OCI-M1 (cell line): ENCODE measurements at places on chromosomes 6 and 20.

DNA sequence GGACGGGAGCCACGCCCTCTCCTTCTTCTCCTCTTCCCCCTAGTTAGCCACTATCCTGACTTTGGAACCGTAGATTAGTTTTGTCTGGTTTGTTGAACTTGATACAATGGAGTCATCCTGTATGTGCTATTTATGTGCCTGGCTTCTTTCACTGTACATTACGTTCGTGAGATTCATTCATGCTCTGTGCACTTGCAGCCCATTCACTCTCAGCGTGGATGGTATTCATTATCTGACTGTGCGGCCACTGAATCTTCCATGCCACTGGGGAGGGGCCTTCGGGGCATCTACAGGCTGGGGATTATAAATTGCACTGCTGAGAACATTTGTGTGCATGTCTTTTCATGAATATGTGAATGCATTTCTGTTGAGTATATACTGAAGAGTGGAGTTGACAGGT lies 262.5 kb downstream of the CDH26 start:
- no peak for DNase-seq

GRCh38 chr6:167744681-167745669 lies 81.7 kb upstream of the AFDN start:
- no peak for DNase-seq

DNA sequence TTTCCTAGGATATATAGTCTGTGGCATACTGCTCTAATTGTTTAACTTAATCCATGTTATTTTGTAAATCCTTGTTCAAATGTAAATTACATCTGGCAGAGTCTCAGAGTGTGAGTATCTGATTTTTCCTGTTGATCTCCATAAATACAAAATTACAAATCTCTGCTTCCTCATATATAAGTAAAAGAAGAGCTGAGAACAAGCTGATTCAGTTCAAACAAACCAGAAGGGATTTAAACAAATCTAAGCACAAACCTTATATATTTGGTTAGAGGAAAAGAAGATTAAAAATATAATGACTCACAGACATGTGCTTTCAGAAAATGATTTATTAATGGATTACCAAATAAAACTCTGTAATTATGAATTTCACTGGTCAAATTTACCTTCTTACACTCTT lies 37.3 kb downstream of the KIF13A start:
- DNase-seq, result no peak

DNA sequence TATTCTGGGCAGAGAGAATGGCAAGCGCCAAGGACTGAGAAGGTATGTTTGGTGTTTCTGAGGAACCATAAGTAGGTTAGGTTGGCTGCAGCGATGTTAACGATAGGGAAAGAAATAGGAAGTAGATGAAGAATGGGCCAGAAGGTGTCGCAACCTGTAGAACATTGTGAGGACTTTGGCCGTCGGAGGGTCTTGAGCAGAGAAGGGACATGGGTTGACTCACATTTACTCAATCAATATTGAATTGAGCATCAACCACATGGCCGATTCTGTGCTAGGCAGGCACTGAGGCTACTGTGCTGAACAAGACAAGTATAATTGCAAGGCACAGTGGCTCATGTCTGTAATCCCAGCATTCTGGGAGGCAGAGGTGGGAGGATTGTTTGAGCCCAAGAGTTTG lies 26.8 kb upstream of the RPN2 start:
- DNase-seq, result no peak

- DNase-seq, result no peak
These were observed 699 bp downstream of the PTPRT start for GRCh38 chr20:43188861-43189553.

- no peak for DNase-seq
These were observed 91.0 kb downstream of the YTHDF1 start for GRCh38 chr20:63124782-63125580.

DNA sequence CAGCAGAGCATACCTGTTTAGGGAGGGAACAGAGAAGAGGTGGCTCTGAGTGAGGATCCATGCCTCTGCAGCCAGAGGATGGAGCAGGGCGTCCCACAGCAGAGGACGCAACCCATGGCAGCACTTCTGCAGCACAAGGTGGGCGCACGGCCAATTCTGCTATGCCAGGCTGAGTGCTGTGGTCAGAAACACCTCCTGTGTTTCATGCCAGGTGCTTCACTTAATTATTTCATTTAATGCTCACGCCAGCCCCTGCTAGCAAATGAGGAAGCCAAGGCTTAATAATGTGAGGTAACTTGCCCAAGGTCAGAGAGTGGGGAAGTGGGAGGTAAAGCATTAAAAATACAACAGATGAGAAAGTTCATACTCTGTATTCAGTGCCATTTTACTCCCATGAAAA lies 68.5 kb upstream of the PTGIS start:
- no peak for DNase-seq

- DNase-seq, result peak; percentile 84
These were observed 12.3 kb downstream of the PPIL1 start for GRCh38 chr6:36862164-36862847.

GRCh38 chr6:159979136-159979874 lies 10.4 kb downstream of the IGF2R start:
- DNase-seq, result peak; percentile 58

GRCh38 chr20:48335308-48336050 lies 492.3 kb downstream of the PREX1 start:
- no peak for DNase-seq

DNA sequence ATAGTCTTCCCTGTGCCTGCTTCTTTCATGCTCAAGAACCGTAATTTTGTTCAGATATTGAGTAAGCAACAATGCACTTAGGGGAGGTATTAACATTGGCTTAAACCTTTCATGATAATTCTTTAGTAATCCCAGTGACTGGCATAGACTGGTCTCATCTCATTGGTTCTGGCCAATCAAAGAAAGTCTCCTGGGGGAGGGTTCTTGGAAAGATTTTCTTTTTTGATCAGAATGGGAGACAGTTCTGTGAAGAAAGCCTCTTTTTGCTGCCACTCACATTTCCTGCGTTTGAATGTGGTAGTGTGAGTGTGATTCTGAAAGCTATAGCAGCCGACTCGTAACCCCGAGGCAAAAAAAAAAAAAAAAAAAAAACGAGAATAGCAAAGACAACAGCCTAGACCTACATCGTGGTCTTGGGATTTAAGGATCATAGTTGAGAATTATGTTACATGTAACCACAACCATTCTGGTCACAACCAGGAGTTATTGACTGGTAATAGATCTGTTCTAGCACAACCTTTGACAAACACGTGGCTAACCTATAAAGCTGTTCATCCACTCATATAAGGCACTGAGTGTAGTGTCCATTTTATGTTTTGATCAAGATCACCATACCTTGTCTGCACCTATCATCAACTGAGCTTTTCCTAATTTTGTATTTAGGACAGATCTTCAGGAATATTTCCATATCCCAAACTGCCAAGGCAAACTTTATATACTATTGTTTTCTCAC lies 15.1 kb upstream of the TMEM217 start:
- no peak for DNase-seq

DNA sequence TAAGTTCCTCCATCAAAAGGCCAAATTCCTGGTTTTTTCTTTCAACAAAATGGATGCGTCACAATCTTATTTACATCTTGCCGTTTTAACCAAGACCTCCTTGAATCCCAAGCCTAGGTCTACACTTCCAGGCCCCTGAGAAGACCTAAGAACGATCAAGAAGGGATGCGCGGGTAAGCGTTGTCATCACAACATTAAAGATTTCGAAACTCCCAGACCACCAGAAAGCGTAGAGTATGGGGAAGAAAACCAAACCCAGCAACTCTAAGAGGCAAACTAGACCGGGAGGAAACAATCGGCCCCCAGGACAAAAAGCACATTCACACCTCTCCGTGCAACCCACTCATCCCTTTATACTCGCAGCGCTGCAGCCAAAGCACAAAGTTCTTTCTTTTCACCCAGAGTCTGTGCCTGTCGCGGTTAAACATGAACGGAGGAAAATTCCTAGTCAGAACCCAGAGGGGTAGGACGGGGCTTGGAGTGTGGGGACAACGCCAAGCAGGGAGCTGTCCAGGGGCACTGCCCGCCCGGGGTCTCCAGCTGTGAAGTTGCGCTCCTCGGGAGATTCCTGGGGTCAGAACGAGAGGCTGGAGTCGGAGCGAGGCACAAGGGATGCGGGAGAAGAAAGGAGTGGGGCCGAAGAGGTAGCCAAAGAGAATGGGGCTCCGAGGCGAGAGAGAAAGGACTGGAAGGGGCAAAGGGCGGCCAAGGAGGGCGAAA lies 725 bp downstream of the OSER1 start:
- DNase-seq, result peak; percentile 60

GRCh38 chr20:50192364-50193198 lies 2.0 kb downstream of the CEBPB start:
- peak; percentile 96 for DNase-seq

- DNase-seq, result peak; percentile 84
These were observed 43.6 kb downstream of the FGD2 start for GRCh38 chr6:37048851-37049757.

GRCh38 chr20:43963872-43964791 lies 49.5 kb downstream of the TOX2 start:
- DNase-seq, result peak; percentile 76

- no peak for DNase-seq
These were observed 182.0 kb downstream of the UST start for GRCh38 chr6:148928811-148929210.

DNA sequence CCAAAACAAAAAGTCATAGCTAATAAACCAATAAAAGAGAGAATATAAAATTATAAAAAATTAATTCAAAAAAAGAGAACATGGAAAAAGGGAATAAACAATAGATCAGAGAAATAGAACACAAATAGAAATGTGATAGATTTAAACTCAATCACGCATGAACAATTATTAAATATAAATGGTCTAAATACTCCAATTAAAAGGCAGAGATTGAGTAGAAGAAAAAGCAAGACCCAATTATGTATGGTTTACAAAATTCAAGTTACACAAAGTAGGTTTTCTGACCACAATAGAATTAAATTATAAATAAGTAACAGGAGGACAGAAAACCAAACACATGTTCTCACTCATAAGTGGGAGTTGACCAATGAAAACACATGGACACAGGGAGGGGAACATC lies 36.4 kb upstream of the MAN1A1 start:
- DNase-seq, result no peak

DNA sequence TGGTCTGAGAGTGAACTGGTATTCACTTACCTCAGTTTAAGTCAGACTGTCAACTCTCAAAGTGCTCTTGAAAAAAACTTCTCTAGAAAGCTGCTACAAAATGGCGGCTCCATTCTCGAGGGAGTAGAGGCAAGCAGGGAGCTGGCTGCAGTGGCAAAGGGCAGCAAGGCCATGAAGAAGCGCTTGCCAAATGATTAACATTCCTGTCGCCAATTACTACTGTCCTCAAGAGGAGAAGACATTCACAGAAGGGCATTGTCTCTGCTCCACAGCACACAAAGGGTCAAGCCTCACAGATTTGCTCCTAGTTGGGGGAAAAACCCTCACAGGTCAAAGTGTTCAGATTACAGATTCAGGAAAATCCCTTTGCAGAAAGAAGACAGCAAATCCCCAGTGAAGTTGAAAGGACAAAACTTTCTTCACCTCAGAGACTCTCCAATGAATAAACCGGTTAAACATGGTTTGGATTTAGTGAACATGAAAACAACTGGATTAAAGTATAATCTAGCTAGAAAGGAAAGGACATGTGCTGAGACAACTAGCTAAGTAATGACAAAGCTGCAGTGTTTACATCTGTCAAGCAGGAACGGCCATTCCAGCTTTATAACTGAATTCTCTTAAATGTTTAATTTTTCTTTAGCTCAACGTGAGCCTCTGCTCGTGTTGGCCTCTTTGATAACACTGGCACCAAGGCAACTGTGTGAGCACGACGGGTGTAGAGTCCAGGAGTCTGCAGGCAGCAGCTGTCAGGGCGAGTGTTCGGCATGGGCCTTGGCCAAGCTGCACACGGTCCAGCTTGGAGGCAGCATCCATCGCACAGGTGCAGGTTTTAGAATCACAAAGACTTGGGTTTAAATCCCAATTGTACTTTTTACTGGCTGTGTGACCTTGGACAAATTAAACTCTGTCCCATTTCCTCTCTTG lies 37.6 kb downstream of the NR2E1 start:
- no peak for DNase-seq

- peak; percentile 45 for DNase-seq
These were observed 13.3 kb downstream of the FRK start for GRCh38 chr6:116047173-116047933.

GRCh38 chr6:33705268-33705885 lies 6.1 kb downstream of the UQCC2 start:
- no peak for DNase-seq

DNA sequence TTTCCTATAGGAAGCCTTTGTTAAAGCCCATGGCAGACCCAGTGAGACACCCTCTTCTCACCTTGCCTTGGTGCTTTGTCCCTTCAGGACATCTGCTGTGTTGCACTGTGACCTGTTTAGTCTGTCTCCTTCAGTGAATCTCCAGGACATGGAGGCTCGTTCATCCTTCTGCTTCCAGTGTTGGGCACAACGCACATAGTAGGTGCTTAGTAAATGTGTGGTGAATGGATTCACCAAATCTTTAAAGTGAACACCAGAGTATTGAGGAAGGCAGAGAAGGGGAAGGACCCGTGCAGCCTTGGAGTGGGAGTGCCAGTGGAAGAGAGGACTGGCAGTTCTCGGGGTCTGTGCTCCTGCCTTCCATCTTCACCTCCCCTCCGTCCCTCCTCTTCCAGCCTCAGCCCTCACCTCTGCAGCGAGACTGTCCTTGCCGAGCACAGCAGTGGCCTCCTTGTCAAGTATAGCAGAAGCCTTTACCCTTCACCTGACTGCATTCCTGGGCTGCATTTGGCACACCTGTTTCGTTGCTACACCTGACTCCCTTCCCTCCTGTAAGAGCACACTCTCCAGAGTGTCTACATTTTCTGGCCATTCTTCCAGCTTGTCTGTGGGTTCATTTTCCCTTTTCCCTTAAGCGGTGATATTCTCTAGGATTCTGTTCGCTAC lies 49.2 kb downstream of the ARID1B start:
- DNase-seq, result no peak

GRCh38 chr20:59087829-59088433 lies 45.3 kb upstream of the PRELID3B start:
- peak; percentile 82 for DNase-seq

DNA sequence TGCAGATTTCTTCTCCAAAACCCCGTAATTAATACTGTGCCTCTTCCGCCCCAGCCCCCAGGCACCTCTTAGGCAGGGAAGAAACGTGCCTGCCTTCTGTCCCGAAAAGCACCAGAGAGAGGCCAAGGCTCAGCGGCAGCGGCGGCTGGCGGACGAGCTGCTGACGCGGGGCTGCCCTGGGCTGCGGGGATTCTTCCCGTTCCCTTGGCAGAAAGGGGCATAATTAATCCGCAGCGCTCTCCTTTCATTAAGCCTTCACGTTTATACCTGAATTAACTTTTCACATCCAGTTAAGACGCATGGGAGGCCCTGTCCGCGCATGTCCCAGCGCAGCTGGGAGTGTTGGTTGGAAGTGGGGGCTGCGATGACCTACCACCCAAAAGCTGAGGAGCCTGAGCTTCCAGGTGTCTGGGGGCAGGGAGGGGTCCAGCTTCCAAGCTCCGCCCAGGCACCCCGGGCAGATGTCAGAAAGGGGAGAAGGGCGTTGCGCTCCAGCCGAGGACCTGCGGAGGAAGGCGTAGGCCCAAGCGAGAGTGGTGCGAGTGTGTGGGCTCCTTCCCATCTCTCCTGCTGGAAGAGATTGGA lies 167.4 kb upstream of the LRFN2 start:
- DNase-seq, result no peak
